ENCODE measurements at places on chromosomes 1 and 21. TPM values are rescaled to one million over a fixed set of nuclear protein-coding genes. Genes with fewer than 3 reads are reported as not detected.
A peak's percentile ranks its signal among the peaks of the same experiment; 100 is the strongest.

DNA sequence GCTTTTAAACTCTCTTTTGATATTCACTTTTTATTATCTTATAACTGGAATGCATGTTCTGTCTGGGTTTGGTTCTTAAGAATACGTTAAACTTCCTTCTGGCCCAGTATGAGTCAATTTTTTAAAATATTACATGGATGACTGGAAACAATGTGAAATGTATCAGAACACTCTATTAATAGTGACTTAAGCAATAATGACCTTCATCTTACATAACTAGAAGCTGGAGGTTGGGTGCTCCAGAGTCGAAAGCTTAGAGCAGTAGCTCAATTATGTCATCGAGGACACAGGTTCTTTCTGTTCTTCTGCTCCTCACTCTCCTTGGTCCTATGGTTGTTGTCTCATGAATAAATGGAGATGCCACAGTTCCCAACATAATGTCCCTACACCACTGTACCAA, 91.6 kb upstream of the FOXD3 start:
- no peak for DNase-seq

DNA sequence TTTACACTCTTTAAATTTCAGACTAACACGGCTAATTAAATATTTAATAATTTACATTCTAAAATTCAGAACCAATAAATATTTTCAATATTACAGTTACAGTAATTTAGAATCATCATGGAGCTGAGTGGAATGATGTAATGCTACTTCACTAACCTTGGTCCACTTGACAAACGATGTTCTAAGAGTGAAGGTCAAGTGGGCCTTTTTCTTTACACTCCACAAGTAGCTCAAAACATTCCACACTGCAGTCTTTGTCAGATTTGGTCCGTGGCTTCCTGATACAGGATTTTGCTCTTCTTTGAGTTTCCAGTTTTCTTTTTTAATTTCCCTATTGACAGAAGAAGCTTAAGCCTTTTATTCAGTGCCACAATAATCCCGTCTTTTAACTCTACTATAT, 164.6 kb upstream of the NRIP1 start:
- no peak for DNase-seq

- DNase-seq, result no peak
Observed at GRCh38 chr1:103986792-103987191, 237.1 kb downstream of the AMY1C start.

GRCh38 chr1:26787381-26787705, 407 bp upstream of the PIGV start:
- DNase-seq, result peak; percentile 47

DNA sequence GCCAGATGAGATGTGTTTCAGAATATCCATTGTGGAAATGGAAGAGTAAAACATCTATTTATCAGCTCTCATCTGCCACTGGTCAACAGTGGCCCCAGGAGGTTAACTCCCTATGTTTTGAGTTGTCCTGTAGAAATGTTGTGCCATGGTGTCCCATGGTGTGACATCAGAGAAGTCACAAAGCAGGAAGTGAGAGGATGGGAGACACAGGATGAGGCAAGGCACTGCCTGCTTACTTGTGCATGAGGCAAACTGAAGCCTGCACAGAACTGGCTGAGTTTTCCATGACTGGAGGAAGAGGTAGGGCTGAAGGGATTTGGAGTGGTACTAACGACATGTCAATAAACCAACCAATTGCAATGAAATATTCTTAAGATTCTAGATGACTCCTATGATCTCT, 131.5 kb upstream of the ZNF644 start:
- DNase-seq, result no peak

GRCh38 chr21:15045017-15045416, 19.8 kb downstream of the NRIP1 start:
- no peak for DNase-seq

DNA sequence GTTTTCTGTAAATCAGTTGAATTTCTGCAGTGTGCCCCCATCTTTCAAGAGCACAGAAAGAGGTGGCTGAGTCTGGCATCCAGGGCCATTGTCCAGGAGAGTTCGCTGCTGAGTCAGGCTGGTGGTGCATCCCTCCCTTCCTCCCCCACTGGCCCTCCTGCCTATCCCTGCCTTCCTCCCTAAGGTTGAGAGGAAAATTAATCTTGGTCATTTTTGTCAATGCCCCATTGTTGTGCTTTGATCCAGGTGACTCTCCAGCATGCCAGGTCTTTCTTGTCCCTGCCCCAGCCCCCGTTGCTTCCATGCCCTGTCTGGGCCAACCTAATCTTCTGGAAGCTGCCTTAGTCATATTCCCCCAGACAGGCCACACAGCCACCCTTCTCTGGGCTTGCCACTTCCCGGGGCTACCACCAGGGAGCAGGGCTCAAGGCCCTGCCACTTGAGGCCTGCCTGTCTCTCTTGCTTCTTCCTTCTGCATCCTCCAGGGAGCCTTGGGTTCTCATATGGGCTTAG, 26.6 kb downstream of the PROK1 start:
- DNase-seq, result no peak

- DNase-seq, result no peak
Observed at GRCh38 chr1:223853275-223853674, 7.5 kb upstream of the TP53BP2 start.

- DNase-seq, result no peak
Observed at GRCh38 chr1:176222196-176222595, 15.1 kb upstream of the COP1 start.

DNA sequence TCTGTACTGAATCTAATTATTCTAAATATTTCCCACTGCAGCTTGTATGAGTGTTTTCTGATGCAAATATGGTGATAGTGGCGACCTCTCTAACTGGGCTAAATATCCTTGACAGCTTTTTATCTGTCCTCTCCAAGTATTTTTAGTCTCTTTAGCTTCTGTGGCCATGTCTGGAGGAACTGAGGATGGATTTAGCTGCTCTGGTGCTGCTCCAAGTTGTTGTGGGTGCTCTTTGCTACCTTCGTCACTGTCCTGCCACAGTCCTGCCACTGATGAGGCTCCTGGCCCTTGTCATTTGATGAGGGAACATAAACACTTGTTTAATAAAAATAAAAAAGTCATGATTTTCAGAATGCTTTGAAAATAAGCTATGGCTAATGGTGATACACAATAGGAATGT, 15.9 kb downstream of the CAMTA1 start:
- DNase-seq, result no peak

- DNase-seq, result no peak
Observed at GRCh38 chr1:114715952-114716303, 643 bp downstream of the NRAS start.

GRCh38 chr1:55400508-55400907, 185.3 kb upstream of the USP24 start:
- DNase-seq, result no peak

GRCh38 chr1:219365451-219365850, 191.8 kb downstream of the LYPLAL1 start:
- DNase-seq, result no peak

DNA sequence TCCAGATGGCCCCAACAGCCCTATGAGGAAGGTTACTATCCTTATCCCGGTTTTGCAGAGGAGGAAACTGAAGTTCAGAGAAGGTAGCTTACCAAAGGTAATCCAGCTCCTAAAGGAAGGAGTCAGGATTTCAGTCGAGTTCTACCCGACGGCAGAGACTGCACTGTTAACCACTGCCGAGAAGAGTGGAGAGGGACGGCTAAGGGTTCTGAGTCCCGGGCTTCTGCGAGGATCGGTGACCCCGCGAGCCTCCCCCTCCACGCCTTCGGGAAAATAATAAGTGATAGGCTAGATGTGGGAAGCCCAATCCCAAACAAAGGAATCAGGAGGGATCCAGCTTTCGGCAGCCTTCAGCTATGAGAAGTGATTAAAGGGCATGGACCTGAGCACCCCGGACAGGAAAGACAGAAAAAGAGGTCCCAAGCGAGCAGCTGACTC, 587 bp downstream of the TMEM53 start:
- DNase-seq, result no peak

GRCh38 chr1:21670956-21671902, 2.1 kb upstream of the RAP1GAP start:
- DNase-seq, result no peak

- no peak for DNase-seq
Observed at GRCh38 chr1:185734929-185735700, 924 bp downstream of the HMCN1 start.

- no peak for DNase-seq
Observed at GRCh38 chr1:93880731-93881130, 1.7 kb upstream of the DNTTIP2 start.

DNA sequence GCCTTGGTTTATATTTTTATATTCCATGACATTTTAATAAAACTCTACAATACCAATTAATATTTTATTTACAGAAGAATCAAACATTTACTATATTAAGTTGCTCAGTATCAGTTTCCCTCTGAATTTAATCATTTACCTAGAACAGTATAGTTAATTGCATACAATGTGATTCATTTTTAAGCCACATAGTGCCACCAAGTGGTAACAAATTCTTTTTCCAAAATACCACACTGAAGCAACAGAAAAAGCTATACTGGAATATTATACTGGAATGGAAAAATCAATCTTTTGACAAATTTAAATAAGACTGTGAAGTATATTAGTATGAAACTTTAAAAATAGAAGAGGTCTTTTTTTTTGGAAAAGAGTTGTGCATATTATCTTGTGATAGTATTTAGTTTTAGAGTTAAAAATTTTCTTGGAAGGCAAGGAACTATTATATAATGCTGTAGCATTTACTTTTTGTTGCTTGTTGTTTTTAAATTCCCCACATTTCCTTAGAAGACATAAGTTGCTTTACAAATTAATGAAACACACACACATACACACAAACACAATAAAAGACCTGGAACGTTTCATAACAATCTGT, 57.3 kb downstream of the ZNF644 start:
- no peak for DNase-seq

DNA sequence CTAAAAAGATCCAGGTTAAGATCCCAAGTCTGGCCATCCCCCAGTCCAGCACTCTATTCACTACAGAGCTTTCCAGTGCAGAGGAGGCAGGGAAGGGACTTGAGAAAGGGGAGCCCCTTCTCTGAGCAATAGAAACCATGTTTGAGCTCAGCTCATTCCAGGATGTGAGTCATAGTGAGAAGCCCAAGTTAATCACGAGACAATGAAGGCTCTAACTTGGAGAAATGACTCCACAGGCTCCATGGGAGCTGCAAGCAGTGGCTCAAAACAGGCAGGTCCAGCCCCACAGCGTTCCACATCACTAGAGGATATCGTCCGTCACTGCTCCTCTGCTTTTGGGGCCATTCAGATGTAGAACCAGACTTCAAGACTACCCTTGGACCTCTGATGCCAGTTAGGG, 59.1 kb downstream of the CAMK2N1 start:
- DNase-seq, result no peak

DNA sequence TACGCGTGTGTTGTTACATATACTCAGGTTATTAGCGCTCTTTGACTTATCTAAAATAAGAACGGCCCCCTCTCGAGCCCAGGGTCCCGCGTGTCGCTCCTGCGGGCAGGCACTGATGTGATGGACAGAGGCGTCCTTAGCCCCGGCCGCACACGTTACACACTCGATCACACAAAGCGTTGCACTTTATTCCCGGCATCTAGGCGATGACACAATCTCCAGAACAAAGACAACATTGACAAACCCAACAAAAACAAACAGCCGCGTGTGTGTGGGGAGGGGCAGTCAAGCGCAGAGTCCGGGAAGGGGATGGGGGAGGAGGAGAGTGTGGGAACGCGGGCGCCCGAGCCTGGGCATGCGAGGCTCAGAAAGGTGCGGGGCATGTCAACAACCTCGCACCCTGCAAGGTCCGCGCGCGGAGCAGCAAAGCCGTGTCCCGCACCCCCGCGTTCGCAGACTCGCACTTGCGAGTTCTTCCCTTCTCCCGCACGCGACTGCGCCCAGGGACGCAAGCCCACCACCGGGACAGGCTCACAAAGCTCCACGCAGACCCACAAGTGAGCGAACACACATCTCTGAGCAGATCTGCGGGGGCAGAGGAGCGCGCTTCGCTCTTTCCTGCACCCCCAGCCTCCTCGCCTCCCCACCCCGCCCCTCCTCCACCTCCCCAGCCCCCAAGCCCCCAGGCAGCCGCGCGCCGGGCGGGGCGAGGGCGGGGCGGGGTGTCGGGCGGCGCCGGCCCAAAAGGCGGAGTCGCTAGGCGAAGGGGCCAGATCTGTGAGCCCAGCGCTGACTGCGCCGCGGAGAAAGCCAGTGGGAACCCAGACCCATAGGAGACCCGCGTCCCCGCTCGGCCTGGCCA, at the start of gene EFNA1:
Gene EFNA1 (plus strand): TSS at position 772 of the 862 bp plus-strand sequence. CDS start 102 bp downstream, outside the sequence.
- DNase-seq, result peak; percentile 83

- no peak for DNase-seq
Observed at GRCh38 chr1:85862456-85862855, 154.2 kb upstream of the ZNHIT6 start.

GRCh38 chr1:228653748-228654147, 81.5 kb upstream of the RHOU start:
- DNase-seq, result no peak

DNA sequence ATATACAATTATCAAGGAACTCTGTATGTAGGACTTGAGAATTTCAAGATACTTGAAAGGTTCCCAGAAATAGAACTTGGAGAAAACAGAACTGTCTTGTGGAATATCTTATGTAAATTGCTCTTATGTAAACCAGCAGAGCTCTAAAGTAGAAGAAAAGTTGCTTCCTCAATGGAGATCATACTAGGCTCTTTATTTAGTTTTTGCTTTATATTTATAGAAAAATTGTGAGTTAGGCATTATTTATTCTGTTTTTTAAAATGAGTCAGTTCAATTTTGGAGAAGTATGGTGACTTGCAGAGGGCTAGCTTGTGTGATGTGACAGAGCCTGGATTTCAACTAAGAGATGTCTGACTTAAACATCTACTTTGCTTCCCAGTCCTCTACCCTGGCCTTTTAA, 40.4 kb downstream of the ATP6V1G3 start:
- DNase-seq, result no peak

DNA sequence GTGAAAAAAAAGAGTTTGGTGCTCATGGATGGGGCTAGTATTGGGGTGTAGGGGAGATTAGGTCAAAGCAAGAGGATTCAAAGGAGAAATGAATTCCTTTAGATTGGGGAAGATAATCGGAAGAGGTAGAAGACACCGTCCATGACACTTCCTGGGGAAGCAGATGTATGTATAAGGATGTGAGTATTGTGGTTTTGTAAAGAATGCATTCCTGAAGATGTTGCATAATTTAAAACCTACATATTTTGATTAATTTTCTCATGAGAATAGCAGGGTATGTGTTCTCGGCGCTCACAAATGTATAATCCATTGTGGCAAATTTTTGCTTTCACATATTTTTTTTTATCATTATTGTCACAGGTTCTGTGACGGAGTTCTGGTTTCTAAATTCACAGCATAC, 5.5 kb upstream of the LGALS8 start:
- no peak for DNase-seq

The PLD5 gene
- not detected for total RNA-seq

The SLAMF8 gene
- not detected for total RNA-seq

The MAN1A2 gene
- 54.4 TPM for total RNA-seq

The CD101 gene
- 0.26 TPM for total RNA-seq

The GNG4 gene
- total RNA-seq, result 3.1 TPM

The SLC9C2 gene
- total RNA-seq, result not detected

The HSPA13 gene
- 10.2 TPM for total RNA-seq

The LRRC71 gene
- not detected for total RNA-seq
